ENCODE measurements at places on chromosomes 6 and 20.

- no peak for DNase-seq
Observed at GRCh38 chr6:7148100-7148822, 40.5 kb downstream of the RREB1 start.

DNA sequence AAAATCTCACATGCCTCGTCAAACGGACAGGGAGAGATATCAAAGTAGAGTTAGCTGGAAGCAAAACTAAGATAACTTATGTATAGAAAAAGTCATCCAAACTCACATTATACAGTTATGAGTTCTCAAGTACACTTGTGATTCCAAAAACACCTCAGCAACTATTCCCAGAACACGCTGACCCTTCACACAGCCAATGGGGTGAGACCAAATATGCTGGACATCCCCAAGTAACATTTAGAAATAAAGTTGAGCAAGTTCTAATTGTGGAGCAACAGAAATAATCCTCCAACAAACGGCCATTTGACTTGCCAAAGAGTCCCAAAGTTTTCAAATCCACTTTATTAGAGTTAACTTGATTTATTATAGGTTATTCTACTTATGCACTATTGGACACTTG, 52.4 kb downstream of the LY86 start:
- DNase-seq, result peak; percentile 33

DNA sequence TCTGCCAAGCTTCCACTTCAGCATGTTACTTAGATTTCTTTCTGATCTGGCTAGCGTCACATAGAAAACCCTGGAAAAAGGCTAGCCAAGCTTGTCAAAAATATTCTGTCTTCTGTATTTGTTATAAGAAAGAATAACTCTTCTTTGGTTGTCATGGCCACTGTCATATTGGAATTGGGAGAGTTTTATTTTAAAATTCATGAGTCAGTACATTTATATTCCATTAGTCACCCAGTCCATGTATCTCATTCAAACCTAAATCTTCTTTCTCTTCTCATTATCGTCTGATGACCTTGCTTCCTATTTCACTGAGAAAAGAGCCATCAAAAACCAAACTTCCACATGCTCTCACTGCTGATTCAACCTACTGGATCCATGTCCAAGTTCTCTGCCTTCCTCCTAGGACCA, 65.7 kb downstream of the EPM2A start:
- peak; percentile 64 for DNase-seq

DNA sequence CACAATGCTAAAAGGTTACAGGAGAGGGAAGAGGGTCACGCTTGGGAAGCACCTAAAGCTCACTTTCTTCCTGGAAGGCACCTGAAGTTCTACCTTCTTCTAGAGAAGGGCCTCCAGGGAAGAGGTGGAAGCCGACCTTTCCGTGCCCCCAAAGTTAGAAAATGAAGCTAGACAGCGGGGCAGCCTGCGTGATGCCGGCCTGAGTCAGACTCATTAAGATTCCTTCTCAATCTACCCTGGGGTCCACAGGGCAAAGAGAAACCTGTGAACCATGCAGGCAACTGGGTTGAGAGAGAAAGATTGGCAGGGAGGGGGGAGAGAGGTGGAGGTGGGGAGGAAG, 54.8 kb upstream of the CCDC167 start:
- no peak for DNase-seq

DNA sequence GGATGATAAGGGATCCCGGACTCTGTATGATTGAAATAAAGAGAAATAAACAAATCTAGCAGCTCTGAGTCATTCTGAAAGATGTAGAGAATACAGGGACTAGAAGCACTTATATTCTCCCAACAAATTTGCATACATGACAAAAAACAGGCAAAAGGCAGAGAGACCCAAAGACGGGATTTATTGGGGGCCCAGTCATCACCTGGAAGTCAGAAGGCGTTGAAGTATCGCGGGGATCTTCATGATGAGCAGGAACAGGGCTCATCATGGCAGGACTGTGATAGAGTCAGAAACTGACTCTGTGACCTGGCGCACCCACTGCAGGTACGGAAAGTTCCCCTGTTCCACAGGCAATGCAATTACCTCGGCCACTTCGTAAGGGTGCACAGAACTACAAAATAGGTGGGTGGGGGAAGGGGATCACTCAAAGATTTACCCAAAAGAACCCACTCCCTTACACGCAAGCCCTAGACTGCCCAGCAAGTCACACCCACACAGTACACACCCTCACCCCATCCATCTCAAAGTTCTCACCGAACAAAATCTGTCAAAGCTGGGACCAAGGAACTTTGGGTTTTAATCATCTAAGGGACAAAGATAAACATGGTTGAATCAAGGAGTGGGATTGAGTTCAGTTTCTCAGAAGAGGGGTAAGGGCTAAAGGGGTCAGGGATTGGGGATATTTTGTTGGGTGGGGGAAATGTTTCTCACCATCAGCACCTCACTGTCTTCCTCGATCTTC, 1.4 kb downstream of the CUTA start:
- no peak for DNase-seq

DNA sequence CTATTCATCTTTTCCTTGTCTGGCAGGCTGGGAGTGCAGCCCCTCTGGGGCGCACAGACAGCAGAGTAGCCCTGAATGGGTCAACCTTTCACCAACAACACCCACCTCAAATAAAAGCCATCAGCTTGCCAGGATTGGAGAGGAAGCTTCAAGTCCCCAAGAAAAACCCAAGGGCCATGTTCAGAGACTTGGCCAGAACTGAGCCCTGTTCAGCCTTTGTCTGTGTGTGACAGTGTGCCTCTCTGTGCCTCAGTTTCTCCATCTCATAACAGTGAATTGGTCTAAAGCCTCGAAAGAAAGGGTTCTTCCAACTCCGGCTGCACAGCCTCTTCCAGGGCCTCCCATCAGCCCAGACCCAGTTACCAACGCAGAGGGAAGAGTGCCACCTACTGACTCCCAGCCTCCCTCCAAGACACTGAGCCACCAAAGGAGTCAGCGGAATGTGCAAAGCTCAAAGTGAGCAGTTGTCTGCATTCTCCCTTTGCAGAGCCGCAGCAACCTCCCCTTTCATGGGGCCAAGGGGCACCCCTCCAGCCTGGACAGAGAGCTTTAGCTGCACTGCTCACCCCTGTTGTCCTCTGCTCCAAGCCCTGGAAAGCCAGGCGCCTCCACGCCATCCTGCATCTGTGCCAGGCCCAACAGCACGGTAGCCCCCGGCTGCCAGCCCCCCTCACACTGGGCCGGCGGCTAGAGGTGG, 82.7 kb upstream of the TOP1 start:
- DNase-seq, result peak; percentile 57

GRCh38 chr6:142336787-142337186, 35.0 kb downstream of the ADGRG6 start:
- DNase-seq, result no peak

DNA sequence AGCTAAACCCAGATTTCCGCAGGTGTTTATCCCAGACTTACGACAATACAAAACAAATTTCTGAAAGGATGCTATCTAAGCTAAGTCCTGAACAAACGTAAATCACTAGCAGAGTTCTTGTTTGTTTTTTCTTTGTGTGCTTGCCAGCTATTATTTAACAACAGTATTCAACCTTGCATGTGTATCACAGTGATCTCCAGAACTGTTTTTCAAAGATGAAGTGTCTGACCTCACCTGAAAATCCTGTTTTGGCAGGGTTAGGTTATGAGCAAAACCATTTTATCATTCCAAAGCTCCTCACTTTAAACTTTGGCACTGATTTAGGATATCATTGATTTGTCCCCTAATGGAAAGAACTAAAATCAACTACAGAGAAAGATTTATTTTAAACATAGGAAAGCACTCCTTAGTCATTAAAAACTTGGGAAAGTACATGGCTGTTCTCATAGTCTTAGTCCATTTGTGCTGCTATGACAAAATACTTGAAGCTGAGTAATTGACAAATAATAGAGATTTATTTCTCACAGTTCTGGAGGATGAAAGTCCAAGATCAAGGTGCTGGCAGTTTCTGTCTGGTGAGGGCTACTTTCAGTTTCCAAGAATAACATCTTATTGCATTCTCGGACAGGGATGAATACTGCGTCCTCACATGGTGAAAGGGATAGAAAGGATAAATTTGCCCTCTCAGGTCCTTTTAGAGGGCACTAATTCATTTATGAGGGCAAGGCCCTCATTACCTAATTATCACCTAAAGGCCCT, 20.8 kb upstream of the BMP5 start:
- DNase-seq, result no peak

DNA sequence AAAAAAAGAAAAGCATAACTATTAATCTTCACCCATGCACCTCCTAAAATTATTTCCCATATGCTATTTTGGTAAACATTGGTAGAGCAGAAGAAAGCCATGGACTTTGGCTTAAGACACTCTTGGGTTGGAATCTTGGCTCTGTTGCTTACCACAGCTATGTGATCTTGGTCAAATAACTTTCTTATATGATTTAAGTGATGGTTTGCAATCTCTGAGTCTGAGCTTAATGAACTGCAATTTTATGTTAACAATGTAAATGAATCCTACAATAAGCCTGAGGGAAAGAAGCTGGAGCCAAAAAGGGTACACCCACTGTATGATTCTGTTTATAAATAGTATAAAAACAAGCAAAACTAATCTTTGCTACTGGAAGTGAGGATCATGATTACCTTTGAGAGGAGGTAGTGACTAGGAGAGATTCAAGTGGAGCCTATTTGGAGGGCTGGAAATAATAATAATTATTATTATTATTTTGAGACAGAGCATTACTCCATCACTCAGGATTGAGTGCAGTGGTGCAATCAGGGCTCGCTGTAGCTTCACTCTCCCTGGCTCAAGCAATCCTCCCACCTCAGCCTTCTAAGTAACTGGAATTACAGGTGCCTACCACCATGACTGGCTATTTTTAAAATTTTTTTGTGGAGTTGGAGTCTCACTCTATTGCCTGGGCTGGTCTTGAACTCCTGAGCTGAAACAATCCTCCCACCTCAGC, 34.5 kb downstream of the ABRACL start:
- DNase-seq, result no peak

DNA sequence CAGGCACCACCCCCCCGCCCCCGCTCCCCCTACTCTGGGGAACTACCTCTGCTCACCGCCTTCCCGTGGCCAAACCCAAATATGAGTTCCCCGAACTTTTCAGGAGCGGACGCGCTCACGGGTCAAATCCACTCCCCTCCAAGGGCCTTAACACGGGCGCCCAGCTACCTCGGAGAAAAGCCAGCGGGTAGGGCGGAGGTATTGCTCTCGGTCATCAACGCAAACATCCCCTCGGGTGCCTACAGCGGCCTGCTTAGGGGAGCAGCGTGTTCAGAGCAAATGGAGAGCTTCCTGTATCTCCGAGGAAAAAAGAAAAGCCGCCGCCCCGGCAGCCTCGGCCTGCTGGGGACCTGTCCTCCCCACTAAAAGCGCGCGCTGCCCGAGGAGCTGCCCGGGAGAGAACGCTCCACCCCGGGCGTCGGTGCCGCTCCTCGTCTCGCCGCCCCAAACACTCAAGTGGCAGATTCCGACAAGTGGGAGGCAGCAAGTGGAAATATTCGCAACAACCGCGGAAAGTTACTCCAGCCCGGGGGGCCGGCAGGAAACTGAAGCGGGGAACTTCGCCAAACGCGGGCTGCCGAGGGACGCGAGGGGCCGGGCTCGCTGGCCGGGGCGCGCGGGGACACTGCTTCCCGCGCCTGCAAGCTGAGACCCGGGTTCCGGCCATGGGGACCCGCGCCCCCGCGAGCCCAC, 699 bp downstream of the PTPRT start:
- no peak for DNase-seq

DNA sequence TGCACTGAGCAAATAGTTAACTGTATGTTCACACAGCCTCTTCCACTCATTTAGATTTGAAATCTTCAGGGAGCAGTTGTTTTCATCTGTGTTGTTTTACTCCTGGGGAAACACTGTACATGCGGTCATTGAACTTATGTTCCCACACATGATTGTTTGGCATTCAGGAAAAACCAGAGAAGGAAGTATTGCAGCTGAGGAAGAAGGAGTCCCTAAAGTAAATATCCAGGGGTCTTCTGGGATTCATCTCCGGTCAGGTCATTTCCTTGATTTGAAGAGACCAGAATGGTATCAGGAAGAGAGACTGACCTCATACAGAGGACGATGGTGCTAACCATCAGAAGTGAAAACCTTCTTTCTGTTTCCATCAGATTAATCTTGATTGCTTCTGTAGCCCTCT, 52.5 kb downstream of the DCBLD1 start:
- no peak for DNase-seq

DNA sequence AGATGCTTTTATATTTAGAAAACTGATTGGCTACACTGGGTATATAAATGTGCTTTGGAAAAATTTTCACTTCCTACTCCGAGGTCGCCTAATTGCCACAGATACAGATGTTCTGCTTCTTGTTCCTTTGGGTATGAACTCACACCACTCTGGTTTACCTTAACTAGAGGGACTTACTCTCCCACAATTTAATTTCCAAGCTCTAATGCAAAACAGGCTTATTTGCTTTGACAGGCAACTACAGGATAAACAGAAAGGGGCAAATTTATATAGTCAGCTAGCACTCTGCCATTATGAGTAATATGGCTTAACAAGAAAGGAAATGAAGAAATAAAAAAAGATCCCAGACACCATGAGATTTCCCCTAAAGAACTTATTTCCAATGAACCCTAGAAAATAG, 156.9 kb upstream of the ZFP64 start:
- DNase-seq, result no peak

GRCh38 chr6:15389084-15389764, 143.4 kb downstream of the JARID2 start:
- DNase-seq, result no peak

GRCh38 chr6:97668716-97669115, 385.7 kb upstream of the MMS22L start:
- no peak for DNase-seq

DNA sequence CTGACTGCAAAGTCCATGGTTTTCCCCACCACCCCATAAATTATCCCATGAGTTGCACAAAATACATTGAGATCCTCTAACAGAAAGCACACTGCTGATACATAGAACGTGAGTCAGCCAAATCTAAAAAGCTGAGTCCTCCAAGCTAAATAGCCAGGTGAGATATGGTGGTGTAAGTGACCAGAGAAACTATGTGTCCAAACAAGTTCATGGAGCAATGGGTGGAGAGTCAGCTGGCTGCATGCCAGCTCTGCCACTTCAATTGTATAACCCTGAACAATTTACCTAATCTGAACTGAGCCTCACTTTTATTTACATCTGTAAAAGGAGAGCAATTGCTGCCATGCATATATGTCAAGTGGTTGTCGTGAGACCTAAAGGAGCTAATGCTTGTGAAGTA, 9.7 kb downstream of the SNAP25 start:
- DNase-seq, result no peak
